ENCODE measurements at places on chromosomes 7 and 10.

DNA sequence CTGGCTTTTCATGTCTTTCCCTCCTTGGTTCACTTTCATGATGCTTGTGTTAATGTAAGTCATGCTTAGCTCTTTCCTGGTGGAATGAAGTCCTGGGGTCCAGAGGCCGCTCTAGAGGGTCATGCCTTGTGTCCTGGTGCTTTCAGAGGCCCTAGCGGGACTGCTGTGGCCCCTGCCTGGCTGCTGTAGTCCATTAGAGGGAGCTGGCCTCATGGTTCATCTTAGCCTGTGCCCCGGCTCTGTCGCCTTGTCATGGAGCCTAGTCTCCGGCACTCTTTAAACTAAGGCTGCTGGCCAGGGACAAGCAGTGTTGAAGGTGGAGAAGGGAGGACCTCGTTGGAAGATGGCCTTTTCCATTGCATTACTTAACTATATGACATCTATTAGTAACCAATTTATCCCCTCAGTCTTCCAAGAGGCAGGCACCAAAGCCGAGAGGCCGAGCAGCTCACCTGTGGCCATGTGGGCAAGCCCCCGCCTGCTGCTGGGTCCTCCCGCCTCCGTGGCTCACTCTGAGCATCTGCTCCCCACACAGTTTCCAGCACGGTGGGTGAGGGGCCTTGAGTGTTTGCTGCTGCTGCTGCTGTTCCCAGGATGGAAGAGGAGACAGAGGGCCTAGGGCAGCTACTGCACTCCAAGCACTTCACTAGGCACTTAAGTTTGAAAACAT is 5.0 kb upstream of the NDUFB2 start:
- no peak for DNase-seq

- DNase-seq: no peak
Measured at GRCh38 chr7:90347759-90348158, 1.2 kb downstream of the GTPBP10 start.

GRCh38 chr10:72626444-72626754 is 520 bp upstream of the MICU1 start:
- DNase-seq: no peak

GRCh38 chr7:24141874-24142509 is 142.0 kb upstream of the NPY start:
- DNase-seq: no peak

DNA sequence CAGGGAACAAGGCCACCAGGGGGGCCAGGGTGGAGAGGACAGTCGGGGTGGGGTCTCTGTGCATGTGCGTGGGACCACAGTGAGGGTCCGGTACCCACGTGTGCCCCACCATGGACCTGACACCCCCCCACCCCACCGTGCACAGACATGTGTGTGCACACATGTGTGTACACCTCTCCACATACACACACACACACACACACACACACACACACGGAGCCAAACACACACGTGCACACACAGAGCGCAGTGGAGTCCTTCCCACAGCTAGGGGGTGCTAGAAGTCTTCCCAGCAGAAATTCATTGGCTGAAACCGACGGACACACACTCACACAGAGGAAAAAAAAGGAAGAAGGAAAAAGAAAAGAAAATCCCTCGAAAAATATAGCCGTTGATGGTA is 42.8 kb upstream of the GNA12 start:
- DNase-seq: peak; percentile 68

DNA sequence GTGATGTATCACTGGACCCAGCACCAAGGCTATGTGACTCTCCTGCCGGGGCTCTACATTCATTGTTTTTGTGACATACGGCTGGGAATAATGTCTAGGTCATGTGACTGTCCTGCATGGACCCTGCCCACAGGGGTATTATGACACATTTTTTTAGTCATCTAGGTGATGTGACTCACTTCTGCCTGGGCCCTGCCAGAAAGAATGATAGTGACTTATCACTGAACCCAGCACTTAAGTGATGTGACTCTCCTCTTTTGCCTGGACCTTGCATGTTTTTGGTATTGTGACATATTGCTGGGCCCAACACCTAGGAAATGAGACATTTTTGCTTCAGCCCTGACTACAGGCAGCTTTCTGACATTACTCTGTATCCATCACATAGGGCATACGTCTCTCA is 51.1 kb upstream of the ZNF107 start:
- DNase-seq: no peak

GRCh38 chr10:30574432-30574796 is 55.1 kb downstream of the LYZL2 start:
- no peak for DNase-seq

GRCh38 chr10:122089311-122090017 is 100.5 kb downstream of the TACC2 start:
- DNase-seq: no peak

- no peak for DNase-seq
Measured at GRCh38 chr10:23414658-23415057, 24.2 kb upstream of the OTUD1 start.

DNA sequence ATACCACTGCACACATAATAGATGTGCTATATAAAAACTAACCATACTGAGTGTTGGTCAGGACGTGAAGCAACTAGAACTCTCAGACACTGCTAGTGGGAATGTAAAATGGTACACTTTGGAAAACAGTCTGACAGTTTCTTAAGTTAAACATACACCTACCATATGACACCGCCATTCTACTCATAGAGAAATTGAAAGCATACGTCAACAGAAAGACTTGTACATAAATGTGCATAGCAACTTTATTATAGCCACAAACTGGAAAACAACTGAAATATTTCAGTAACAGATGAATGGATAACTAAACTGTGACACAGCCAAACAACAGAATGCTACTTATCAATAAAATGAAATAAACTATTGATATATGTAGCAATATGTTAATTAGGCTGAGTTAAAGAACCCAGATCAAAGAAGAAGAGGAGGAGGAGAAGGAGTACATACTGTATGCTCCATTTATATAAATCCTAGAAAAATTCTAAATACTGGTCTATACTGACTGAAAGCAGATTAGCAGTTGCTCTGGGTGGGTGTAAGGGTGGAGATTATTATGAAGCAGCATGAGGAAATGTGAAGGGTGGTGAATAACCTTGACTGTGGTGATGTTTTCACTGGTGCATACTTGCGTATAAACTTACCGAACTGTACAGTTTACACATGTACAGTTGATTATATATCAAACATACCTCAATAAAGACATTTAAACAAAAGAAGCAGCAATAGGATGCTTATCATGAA is 48.6 kb downstream of the ARHGAP21 start:
- DNase-seq: no peak

DNA sequence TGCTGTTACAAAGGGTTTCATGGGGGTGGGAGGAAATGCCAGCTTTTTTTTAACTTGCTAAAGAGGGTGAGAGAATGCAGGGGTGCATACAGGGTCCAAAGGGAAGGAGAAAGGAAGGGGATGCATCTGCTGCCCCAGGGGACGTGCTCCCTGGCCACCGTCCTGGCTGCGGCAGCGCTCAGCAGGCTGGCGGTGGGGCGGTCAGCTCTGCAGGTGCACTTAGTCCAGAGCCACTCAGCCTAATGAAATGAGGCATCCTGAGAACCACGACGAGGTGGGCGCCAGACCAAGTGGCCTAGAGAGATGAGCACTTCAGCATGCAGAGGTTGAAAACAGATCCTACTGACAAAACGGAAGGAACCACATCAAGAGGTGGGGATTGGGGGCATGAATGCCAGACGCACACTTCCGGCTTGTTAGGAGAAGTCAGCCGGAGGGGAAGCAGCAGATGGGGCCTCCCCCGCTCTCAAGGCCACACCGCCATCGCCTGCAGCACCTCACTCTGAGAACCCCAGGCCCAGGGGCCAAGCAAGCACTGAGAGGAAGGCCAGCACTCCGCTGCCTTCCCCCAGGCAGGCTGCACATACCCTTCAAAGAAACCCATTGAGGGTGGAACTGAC is 94.5 kb downstream of the MAD1L1 start:
- no peak for DNase-seq

DNA sequence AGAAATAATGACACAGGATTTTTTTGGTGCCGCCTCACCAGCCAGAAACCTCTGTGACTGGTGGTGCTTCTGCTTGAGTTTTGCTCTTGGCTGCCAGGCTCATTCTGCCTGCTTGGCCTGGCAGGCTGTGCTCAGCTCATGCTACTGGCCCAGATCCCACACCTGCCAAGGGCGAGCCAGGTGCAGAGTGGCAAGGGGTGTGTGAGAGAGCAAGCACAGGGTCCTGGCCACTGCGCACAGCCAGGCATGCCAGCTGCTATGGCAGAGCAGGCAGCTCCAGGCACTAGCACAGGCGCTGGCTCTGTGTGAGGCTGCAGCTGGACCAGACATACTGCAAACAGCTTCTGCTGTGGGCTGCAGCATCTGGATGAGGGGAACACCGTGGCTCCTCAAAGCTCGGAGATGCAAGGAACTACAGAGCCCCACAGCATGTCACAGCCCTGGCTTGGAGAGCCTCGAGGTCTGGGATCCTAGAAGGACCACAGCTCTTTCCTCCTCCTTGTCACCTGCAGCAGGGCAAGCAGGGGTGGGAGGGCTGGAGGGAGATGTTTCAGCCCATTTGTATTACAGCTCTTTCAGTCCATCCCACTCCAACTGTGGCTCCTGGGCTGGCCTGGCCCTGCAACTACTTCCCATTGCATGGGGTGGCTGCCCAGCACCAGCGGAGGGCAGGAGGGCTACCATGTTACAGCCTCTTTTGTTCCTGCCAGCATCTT is 313.4 kb upstream of the SEMA3C start:
- no peak for DNase-seq

DNA sequence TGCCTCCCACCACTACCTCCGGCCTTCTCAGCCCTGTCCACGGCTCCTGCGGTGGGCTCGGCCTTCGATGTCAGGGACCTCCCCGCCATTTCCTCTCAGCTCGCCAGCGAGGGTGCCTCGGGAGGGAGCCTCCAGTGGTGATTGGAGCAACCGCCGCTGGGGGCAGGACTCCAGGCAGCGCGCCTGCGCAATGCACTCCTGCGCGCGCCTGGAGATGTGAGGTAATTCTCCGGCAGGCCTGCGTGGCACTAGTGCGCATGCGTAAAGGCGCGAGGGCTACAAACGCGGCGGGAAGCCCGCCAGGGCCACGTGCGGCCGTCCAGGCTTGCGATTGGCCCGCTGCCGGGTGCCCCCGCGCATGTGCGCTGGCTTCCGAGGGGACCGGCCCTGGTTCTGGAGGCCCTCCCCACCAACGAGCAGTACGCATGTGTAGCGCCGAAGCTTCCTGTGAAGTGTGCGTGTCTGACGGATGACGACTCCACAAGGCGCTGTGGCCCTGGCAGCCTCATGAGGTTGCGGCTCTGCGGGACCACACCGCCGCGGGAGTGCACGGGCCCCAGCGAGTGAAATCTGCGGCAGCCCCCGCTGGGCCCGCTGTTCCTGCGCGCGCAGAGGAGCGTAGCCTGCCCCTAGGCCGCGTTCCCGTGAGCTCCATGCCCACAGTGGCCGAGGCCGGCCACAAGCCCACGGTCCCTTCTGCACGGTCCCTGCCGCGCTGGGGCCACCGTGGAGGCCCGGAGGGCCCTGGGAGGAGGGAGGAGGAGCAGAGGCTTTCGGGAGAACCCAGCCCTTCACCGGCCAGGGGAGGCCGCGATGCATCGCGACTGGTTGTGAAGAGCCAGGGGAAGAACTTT is at the start of gene SYCE1:
TSS of gene SYCE1 (minus strand) at position 143 of the 854 bp plus-strand sequence. CDS start at position 89, 54 bp downstream.
- DNase-seq: no peak

GRCh38 chr7:23268746-23269145 is 22.2 kb downstream of the GPNMB start:
- no peak for DNase-seq

- DNase-seq: no peak
Measured at GRCh38 chr10:69757553-69758309, 44.0 kb upstream of the COL13A1 start.

GRCh38 chr7:136677471-136678365 is 190.7 kb upstream of the CHRM2 start:
- DNase-seq: no peak

DNA sequence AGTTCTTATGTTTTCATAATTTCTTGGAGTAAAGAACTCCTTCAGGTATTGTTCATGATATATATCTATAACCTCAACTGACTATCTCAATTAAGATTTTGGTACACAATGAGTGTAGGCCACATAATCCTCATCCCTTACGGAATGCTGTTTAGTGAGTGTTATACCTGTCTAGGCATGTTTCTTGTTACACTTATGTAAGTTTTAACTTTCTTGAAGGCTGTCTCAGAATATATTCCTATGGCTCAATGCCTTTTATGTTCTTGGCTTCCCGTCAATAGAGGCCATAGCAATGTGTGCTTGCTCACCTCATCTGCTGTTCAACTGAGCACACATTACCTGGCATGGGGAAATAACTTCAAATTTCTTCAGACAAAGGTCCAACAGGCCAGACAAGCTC is 185.1 kb downstream of the CTTNBP2 start:
- DNase-seq: no peak

Data from 8988T (cell line).